ENCODE measurements at places on chromosomes 12 and 14. TPM values are rescaled to one million over a fixed set of nuclear protein-coding genes. Genes with fewer than 3 reads are reported as not detected.

The DDN gene
- 0.17 TPM for total RNA-seq

The PAH gene
- total RNA-seq, result not detected

The CD69 gene
- 152 TPM for total RNA-seq

The C1S gene
- 1.9 TPM for total RNA-seq

The ERBB3 gene
- total RNA-seq, result 1.7 TPM

The PROX2 gene
- not detected for total RNA-seq

The FGF6 gene
- not detected for total RNA-seq

The DIABLO gene
- total RNA-seq, result 34.0 TPM

The ESRRB gene
- total RNA-seq, result not detected

The DNAI7 gene
- not detected for total RNA-seq

The FAR2 gene
- total RNA-seq, result 17.1 TPM

The OVCH1 gene
- not detected for total RNA-seq

The SMAGP gene
- total RNA-seq, result 2.6 TPM

The RPGRIP1 gene
- not detected for total RNA-seq

The PIANP gene
- total RNA-seq, result not detected

The IL26 gene
- total RNA-seq, result not detected

The SERPINA10 gene
- total RNA-seq, result not detected

The CEBPE gene
- total RNA-seq, result 0.96 TPM

The TEX52 gene
- total RNA-seq, result not detected

The CCDC196 gene
- not detected for total RNA-seq

The OR6J1 gene
- total RNA-seq, result not detected

The NXPH4 gene
- total RNA-seq, result 0.43 TPM

The PIWIL1 gene
- not detected for total RNA-seq

The TGM1 gene
- total RNA-seq, result 4.5 TPM

The UNG gene
- total RNA-seq, result 35.3 TPM

The VRTN gene
- total RNA-seq, result not detected

The CCDC85C gene
- total RNA-seq, result 14.3 TPM

The BICDL1 gene
- 55.9 TPM for total RNA-seq

The CRACR2A gene
- total RNA-seq, result 33.9 TPM

The GDF3 gene
- total RNA-seq, result not detected

The SYNE3 gene
- 109 TPM for total RNA-seq

The VSIG10 gene
- total RNA-seq, result 5.7 TPM

The KSR2 gene
- total RNA-seq, result not detected
